Stimulated activated CD4-positive, alpha-beta T cell treated with anti-CD3 and anti-CD28 coated beads, Interleukin-1b, Interleukin-23, amount 100 ng/mL, for 1 hour (primary cell): ENCODE measurements at places on chromosomes 7 and 10.

- no peak for DNase-seq
Observed at GRCh38 chr7:122756860-122757259, 54.1 kb upstream of the RNF148 start.

GRCh38 chr7:47950714-47951113 lies 2.4 kb upstream of the PKD1L1 start:
- DNase-seq: no peak

- DNase-seq: no peak
Observed at GRCh38 chr7:4191046-4191445, 491.0 kb upstream of the FOXK1 start.

GRCh38 chr10:110192552-110192951 lies 14.9 kb upstream of the MXI1 start:
- DNase-seq: no peak

DNA sequence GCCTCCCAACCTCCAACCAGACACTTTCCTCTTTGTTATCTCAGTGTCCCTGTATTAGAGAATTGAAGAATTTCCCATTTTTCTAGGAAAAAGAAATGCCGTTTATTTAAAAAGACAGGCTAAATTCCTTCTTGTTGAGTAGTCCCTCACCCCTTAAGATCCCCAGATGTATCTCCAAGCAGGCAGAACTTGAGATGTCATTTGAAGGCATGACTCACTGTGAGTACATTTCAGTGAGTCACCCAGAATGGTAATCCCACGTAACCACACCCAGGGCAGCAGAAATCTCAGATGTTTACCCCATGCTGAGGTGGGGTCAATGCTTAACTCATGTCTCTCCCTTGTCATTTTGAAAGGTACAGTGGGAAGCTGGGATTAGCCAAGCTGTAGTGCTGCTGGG lies 4.4 kb downstream of the ZNF655 start:
- no peak for DNase-seq

DNA sequence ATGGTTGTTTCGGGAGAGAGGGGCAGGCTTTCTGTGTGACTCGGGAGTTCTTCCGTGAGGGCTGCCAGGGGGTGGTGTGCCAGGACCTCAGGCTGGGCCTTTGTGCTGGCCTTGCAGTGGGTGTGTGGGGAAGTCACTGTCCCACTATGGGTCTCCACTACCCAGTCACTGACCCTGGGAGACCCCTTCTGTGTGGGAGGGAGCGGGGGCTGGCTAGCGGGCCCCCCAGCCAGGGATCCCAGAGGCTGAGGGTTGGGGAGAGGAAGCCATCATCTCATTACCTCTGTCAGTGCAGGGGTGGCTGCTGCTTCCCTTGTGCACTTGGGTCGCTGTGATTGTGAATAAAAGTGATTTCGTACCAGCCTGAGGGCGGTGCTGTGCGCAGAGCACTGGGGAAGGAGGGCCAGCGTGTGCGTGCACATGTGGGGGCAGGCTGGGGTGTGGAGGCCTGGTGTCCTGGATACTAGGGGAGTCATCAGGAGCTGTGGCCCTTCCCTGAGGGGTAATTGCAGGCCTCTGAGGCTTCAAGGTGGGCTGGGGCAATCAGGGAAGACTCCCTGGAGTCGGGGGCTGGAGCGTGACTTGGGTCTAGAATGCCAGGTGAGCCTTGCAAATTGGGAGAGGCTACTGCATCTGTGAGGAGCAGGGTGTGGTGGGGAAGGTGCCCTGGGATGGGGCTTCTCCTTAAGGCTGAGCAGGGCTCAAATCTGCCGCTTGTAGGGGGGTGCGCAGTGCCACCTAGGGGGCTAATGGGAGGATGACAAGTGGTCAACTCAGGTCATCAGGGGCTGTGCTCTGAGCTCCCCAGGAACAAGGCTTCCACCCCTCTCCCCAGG lies 98.9 kb downstream of the NEURL1 start:
- no peak for DNase-seq

DNA sequence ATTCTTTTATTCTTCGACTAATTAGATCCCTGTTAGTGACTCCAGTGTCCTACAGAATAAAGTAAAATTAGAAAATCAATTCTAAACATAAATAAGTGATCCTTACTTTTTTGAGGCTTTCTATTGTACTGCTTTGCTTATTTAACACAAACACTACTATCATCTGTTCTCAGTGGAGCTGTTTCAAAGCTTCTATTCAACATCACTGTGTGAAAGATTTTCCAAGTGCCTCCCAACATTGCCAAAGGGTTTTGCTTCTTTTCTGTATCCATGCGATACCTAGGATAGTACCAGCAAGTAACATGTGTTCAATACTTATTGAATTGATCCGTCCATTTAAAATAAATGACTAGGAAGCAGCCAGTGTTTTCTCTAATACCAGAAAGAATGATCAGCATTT lies 125.7 kb downstream of the ARHGAP21 start:
- DNase-seq: no peak

GRCh38 chr7:40156988-40157387 lies 22.2 kb downstream of the SUGCT start:
- no peak for DNase-seq

DNA sequence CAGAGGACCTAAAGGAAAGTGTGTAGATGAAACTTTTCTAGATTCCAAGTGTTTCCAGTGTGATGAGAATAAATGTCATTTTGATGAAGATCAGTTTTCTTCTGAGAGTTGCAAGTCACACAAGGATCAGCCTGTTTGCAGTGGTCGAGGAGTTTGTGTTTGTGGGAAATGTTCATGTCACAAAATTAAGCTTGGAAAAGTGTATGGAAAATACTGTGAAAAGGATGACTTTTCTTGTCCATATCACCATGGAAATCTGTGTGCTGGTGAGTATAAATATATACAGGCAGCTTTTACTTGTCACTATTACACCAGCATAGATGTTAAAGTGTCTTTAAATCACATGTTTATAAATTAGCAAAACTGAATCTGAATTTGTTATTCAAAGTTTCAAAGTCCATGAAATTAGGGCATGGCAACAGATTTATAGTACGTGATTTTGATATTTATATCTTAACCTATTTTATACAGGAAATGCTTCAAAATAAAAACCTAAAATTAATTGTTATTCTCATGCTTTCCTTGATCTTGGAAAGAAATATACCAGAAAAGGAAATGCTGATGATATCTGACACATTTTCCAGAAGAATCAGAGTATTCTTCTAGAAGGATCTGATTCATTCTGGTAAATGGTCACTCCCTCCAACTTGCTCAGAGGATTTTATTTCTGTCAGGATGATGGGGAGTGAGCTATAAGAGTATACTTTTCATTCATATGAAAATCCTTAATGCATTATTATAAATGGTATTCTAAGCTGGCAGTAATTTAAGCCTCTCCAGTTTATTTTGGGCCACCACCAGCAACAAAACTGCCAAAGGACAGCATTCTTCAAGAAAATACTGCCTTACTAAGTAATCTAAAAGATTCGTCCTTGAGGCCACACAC lies 71.4 kb downstream of the ITGB8 start:
- no peak for DNase-seq

- no peak for DNase-seq
Observed at GRCh38 chr10:47294501-47294900, 5.5 kb upstream of the GDF10 start.

DNA sequence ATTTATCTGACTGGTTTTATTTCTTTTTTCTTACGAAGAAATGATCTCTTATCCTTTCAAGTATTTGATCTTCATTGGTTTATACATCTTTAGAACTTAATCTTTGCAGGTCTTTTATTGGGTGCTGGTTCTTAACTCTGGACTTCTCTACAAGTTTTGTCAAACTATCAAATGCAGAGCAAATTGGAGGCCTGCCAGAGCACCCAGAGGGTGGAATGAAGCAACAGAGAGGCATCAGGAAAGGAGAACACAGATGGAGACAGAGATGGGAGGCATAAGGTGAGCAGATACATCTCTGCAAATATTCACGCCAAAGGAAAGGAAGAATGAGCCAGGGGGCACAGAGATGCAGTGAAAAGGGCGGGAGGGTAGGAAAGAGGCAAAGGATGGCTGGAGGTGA lies 130.3 kb downstream of the PKD1L1 start:
- no peak for DNase-seq

- no peak for DNase-seq
Observed at GRCh38 chr7:121428855-121429489, 32.9 kb upstream of the FAM3C start.

DNA sequence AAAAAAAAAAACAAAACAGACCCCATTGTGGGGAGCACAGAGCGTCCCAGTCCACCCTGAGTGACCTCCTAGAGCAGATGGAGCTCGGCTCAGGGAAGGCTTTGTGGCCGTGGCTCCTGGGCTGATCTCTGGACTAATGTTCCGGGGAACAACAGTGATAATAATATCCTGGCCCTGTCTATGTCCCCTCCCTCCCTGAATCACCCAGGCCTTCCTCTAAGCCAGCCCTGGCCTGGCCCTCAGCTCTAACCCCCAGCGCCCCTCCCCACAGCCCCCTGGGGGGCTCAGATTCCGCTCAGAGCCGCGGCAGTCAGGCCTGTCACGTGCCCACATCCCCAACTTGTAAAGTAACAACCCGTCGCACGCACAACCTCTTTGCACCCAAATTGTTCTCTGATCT lies 48.3 kb downstream of the MICALL2 start:
- DNase-seq: no peak

DNA sequence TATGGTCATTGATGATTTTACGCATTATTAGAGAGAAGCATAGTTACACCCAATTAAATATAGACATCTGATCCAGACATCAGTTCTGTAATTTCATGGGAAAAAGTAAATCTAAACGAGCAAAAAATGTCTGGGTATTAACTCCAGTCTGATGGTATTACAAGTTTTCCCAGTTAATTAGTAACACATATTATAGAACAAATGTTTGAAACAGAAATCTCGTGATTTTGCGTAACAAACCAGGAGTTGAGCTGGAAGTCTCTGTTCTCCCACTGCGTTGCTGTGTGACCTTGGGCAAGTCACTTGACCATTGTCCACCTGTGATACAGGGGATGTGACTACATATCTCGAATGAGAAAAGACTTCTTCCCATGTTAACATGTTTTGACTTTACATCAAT lies 43.3 kb downstream of the RBM20 start:
- no peak for DNase-seq

DNA sequence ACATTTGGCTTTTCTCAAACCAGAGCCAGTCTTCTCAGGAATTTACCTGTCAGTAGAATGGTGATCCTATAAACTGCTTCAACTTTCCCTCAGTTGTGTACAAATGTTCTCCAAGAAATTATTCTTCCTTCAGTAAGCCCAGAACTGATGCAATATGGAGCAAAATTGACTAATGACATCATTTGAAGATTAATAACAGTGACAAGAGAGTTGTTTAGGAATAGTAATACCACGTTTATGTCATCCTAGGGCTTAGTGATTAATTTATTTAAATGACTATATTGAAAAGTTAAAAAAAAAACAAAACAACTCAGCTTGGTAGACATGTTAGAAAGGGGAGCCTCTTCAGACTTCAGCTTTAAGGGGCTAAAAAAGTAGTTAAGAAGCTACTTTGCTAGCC lies 933.2 kb downstream of the GATA3 start:
- no peak for DNase-seq

DNA sequence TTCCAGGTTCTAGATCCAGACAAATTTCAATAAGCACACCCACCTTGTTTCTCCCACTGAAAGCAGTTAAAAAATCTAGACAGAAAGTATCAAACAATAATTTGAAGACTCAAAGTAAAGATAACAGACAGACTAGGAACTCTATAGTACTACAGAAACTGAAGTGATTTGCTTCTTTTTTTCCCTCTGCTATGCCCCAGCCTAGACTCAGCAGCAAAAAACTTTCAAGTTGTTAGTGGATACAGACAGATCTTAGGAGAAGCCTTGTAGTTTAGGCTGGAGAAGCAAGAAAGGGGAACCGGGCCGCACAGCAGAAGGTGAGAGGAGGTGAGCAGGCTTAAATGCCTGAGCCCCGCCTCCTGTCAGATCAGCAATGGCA lies 65.1 kb downstream of the IGF2BP3 start:
- DNase-seq: no peak

- no peak for DNase-seq
Observed at GRCh38 chr10:36198322-36198721, 556.2 kb upstream of the FZD8 start.

DNA sequence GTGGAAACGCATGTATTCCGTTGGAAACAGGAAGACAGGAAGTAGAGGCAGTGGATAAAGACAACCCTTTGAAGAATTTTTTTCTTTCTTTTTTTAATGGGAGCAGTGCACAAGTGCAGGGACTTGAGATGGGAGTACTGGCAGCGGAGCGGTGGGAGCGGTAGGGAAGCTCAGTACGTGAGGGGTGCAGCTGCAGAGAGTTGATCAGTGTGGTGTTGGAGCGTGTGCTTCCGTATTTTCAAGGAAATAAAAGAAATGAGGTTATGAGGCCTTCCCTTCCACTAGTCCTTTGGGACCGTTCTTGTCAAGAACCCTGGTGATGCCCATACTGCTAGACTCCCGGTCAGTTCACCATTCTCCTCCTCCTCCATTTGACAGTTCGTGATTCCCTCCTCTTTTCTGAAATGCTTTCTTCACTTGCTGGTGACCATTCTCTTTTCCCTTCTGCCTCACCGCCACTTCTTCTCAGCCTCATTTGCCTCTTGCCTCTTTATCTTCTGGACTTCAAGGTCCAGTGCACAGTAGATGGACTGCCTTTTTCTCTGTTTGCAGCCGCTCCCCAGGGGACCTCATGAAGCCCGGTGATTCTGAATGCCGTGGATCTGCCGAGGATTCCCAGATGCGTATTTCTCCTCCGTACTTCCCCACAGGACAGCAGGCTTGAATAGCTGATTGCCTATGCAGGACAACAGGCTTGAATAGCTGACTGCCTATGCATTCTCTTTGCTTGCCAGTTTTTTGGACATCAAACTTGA lies 39.1 kb upstream of the TMEM236 start:
- no peak for DNase-seq

DNA sequence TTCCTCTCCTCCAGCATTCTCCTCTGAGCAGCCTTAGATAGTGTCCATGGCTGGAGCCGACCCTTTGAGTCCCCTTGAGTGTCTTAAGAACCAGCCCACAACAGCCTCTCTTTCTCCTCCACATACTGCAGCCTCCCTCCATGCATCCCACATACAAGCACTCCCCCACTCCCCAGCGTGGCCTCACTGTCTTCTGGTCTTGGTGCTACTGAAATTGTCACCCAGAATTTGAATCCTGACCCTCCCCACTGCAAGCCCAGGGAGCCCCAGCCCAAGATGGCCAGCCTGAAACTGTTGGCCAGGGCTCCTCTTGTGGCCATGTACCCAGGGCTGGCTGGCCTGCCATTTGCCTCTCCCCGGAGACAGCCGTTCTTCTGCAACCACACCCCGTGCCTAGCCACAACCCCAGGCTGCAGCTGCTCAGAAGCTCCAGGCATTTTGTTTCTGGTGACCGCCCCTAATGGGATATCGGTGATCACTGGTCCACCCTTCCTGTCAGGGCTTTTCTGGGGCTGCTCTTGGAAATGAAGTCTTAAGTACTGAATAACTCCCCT lies 18.8 kb upstream of the SH2D4B start:
- DNase-seq: no peak

DNA sequence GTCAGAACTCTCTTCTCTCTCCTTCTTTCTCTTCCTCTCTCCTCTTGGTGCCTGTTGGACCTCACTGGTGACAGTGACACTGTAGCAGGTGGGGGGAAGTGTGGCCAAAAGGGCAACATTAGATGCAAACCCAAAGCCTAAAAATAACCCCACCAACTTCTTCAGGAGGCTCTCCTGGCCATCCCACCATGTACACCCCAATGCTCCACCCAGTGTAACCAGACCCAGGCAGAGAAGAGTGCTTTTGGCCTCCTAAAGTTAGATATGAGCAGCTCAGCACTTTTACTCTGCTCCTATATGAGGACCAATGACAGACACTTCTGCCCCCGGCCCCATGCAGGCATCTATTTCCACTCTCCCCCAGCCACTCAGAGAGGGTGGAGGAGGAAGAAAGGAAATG lies 5.5 kb downstream of the MYOZ1 start:
- DNase-seq: no peak
